ENCODE measurements at places on chromosomes 1 and 21. TPM values are rescaled to one million over a fixed set of nuclear protein-coding genes. Genes with fewer than 3 reads are reported as not detected.

CHODL gene
- total RNA-seq = not detected

ANGPTL3 gene
- not detected for total RNA-seq

SPATA21 gene
- total RNA-seq = 0.05 TPM

PLA2G5 gene
- not detected for total RNA-seq

CFH gene
- 5.6 TPM for total RNA-seq

POLR3C gene
- 38.4 TPM for total RNA-seq

LAMC1 gene
- 119 TPM for total RNA-seq

NUDT4B gene
- 1.2 TPM for total RNA-seq

IRF6 gene
- total RNA-seq = 0.16 TPM
